ENCODE measurements at places on chromosomes 1 and 21.

DNA sequence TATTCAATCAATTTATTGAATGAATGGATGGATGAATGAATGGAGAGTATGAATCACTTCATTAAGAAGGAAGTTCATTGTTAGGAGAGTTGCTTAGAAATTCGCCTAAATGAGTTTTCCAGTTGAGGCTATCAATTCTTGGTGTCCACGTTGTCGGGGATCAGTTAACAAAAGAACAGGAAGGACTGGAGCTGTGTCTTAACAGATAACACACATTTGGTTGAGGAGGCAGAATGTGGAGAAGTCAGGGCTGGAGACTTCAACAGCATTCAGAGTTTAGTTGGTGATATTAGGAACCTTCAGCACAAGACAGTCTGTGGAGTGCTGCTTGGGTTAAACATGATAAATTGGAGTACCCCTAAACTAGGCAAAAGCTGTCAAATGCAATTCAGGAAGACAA lies 33.7 kb downstream of the ZBTB18 start:
- DNase-seq, result no peak

- no peak for DNase-seq
These were observed 44.5 kb upstream of the DYRK1A start for GRCh38 chr21:37322084-37322483.

DNA sequence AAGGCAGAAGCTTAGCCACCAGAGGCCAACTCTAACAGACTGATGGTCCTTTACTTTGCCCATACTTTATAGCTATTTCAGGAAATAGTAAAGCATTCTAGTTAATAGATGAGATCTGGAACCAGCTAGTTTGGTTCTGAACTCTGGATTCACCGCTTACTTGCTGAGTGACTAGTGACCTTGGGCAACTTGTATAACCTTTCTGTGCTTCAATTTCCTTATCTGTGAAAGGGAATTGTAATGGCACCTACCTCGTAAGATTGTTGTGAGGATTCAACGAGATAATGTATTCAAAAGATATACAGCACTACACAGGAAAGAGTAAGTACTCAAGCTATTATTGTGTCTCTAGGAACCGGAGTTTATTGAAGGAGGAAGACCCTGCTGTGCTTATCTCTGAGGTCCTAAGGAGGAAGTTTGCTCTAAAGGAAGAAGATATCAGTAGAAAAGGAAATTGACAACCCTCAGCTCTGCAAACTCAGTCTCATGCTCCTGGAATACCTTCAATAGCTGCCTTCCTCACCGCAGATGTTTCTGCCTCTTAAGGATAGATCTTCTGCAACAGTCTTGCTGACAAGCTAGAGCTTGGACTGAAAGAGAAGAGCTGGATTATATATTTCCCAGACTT lies 11.9 kb downstream of the MTFR1L start:
- DNase-seq, result no peak

GRCh38 chr1:41497056-41497440 lies 12.6 kb upstream of the EDN2 start:
- no peak for DNase-seq

- DNase-seq, result peak; percentile 4
These were observed 66.0 kb upstream of the CLDN14 start for GRCh38 chr21:36545776-36546511.

DNA sequence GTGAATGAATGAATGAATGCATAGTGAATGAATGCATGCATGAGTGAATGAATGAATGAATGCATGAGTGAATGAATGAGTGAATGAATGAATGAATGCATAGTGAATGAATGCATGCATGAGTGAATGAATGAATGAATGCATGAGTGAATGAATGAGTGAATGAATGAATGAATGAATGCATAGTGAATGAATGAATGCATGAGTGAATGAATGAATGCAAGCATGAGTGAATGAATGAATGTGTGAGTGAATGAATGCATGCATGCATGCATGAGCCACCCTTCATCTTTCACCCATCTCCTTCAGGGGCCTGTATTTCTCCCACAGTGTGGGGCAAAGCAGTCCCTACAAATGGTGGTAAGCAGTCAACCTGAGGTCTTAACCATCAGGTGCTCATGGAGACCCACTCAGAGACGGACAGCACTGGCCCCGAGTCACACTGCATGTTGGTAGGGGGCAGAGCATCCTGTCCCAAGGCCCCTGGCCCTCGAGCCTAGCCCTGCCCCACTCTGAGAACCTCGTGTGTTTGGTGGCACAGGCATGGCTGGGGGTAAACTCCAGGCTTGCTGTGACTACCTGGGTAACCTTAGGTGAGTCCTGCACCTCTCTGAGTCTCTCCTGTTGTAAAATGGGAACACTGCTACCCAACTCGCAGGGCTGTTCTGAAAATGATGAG lies 28.0 kb upstream of the PAX7 start:
- DNase-seq, result no peak

GRCh38 chr1:41892301-41892781 lies 26.4 kb downstream of the HIVEP3 start:
- no peak for DNase-seq

DNA sequence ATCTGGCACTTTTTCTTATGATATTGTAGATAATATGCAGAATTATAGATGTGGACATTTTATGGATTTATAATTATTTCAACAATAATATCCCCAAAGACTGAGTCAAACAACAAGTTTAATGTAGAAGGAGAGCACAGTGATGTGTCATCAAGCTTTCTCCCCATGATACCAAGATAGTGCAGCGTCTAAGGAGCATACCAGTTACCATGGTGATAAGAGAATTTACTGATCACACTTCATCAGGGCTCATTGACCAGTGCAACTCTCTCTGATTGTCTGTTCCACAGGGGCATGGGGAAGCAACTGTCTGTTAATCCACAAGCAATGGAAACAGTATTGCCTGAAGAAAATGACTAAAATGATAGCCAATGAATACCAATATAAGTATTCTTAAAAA lies 209.6 kb upstream of the DPYD start:
- DNase-seq, result no peak

GRCh38 chr1:2290595-2291510 lies 62.7 kb downstream of the SKI start:
- DNase-seq, result no peak

- no peak for DNase-seq
These were observed 97.7 kb upstream of the S1PR1 start for GRCh38 chr1:101139130-101139529.

- DNase-seq, result peak; percentile 92
These were observed 245.3 kb upstream of the RUNX1 start for GRCh38 chr21:35294231-35294898.

- no peak for DNase-seq
These were observed 185.8 kb downstream of the HS2ST1 start for GRCh38 chr1:87100271-87100670.

- no peak for DNase-seq
These were observed 47.7 kb downstream of the OSBPL9 start for GRCh38 chr1:51664421-51665240.

DNA sequence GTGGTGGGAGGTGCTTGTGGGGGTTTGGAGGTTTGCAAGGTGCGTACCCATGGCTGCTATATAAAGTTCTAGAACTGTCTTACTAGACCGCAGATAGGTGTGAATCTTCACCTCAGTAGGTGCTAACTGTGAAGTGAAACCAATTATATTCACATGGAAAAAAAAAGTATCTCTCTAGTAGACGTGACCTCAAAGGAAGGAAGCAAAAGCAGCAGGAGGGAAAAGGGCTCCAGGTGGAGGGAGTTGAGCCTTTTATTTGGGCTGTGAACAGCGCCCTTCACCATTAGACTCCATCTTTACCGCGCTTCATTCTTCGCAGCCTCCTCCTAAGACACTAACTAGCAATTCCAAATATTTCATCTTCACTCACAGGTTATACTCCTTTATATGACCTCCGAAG lies 129.8 kb downstream of the TBX19 start:
- DNase-seq, result no peak

DNA sequence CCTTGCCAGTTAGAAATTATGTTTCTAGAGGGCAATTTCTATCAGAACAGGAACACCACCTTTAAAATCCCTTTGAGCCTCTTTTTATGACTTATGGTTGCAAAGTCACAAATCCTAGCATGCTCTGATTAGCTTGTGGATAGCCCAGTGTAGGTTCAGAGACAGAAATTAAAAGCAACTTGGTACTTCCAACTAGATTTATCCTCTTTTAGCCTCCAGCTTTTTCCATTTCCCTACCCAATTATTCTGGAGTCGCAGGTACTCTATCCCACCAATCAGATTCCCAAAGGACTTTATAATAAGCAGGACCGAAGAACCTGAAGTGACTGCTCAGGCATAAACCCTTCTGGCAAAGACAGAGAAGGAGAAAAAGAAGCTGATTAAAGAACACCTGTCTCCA lies 33.4 kb upstream of the LRRC53 start:
- no peak for DNase-seq

GRCh38 chr1:43442756-43443155 lies 11.0 kb downstream of the HYI start:
- no peak for DNase-seq

- DNase-seq, result no peak
These were observed 5.1 kb upstream of the PARK7 start for GRCh38 chr1:7956218-7957032.

- peak; percentile 61 for DNase-seq
These were observed 34.1 kb downstream of the ACOT7 start for GRCh38 chr1:6359216-6360116.

Data from NCI-H526 (cell line).